ENCODE measurements at places on chromosomes 7 and 10.

DNA sequence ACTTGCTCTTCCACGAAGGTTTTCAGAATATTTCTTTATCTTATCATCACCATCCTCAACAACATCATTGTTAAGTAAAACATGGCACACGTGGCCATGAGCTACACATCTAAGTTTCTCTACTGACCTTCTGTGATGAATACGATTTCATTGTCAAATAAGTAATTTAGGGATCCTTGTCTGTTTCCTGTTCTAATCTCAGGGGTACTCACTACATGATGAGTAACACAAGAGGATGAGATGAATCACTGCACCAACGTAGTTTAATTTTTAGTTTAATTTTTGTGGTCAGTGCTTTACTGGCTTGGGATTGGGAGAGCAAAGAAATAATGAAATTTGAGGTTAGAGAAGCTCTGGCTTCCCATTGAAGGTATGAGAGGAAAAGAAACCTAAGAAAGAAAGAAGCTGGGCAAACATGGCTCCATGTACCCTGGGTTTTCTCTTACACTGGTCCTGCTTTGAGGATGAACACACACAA is 461.9 kb upstream of the KLF6 start:
- DNase-seq = no peak

GRCh38 chr7:54827734-54828133 is 68.7 kb upstream of the SEC61G start:
- DNase-seq = no peak

DNA sequence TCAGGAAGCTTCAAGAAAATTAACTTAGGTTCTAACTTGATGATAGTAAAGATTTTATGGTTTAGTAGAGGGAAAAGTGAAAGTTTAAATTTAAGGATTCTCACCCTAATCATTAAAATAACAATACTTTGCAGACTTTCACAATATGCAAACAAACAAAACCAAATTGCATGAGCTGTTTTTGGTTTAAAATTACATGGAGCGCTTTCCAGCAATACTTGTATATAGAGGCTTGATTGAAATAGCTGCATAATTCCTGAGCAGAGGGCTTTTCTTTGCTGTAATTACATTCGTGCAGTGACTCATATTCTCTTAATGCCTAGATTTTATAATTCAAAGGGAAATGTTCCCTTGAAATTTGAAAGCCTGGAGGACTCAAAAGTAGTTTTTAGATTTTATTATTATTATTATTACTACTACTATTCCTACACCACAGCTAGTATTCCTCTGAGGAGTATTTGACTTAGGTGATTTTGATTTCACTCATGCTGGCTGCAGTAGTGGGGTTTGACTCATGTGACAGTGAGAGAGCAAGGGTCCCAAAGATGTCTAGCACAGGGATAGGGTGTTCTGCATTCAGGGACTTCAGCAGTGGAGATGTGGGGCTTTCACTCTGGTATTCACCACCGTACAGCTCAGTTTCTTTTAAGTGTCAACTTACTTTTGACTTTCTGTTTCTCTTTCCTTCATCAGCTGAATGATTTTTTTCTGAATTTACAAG is 138.1 kb downstream of the ADAM22 start:
- DNase-seq = no peak

DNA sequence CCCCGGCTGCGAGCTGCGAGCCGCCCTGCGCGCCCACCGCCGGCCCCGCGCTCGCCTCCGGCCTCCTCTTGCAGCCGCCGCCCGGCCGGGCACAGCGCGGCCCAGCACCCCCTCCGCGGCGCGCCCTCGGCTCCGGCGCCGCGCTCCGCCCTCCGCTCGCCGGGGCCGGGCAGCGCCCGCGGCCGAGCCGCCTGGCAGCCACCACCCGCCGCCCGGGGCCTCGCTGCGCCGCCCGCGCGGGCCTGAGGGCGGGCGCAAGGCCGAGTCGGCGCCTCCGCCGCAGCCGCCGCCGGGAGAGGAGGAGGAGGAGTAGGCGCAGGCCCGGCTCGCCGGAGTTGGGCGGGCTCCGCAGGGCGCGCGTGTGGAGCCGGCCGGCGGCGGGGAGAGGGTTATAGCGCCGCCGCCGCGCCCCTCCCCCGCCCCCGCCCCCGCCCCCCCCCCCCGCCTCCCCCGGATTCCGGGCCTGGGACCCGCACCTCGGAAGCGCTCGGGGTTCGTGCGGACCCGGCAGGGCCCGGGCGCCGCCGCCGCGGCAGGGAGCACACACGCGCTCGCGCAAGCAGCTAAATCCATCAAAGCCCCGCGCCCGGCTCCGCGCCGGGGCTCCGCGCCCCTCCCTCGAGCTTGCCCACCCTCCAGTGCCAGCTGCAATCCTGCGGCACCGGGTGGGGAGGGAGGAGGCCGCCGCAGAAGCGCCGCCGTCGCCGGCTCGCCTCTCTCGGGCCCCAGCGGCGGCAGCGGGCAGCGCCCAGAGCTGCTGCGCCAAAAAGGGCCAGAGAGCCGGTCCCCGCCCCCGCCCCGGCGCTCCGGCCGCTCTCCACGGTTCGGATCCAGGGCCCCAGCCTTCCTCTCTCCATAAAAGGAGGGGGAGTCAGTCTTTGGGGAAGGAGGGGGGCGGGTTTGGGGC is at the start of gene PDGFA:
Gene PDGFA, minus strand, starts transcription at position 363 of the 907 bp plus-strand sequence. CDS start 845 bp downstream, outside the sequence.
- no peak for DNase-seq

DNA sequence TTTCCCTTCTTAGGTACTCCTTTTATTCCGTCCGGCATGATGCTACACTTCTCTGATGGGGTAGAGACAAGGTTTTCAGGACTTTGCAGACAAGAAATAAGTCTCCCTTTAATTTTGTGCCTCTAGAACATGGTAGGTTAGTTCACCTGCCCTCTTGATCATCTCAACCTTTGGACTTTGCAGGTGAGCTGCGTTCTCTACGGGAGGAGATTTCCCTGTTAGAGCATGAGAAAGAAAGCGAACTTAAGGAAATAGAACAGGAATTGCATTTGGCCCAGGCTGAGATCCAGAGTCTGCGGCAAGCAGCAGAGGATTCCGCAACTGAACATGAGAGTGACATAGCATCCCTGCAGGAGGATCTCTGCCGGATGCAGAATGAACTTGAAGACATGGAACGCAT is 9.2 kb downstream of the CCDC136 start:
- DNase-seq = no peak

DNA sequence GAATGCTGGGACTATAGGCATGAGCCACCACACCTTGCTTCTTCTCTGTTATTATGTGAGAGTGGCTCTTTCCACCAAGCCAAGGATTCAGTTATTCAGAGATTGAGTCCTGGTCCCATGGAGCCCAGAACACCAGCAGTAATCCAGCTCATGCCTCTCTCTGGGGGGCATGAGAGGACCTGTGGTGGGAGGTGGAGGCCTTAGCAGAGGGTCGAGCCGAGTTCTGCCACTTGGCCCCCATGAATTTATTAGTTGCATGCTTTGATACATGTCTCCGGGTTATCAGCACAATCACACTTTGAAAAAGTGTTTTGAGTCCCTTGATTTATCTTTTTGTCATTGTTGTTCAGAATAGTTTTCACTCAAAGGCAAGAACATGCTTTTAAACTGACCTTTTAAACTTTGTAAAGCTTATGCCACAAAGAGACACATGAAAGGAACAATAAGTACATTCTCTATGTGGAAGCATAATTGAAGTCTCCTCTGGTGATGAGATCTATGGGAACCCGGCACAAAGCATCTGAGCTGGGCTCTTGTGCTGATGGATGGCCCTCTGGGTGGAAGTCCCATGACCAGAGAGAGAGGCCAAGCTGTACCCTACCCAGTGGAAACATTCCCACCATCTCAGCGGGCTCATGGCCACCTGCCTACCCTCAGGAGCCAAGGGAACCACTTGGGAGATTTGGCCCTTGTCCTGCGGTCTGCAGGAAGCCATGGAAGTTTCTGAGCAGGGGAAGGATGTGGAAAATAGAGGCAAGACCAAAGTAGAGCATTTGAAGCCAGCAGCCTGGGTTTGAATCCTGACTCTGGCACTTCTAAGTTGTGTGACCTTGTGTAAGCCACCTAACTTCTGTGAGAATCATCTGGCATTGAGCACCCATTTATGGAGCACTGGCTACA is 53.9 kb downstream of the MINDY4 start:
- DNase-seq = no peak
